ENCODE measurements at places on chromosomes 13 and 19.

DNA sequence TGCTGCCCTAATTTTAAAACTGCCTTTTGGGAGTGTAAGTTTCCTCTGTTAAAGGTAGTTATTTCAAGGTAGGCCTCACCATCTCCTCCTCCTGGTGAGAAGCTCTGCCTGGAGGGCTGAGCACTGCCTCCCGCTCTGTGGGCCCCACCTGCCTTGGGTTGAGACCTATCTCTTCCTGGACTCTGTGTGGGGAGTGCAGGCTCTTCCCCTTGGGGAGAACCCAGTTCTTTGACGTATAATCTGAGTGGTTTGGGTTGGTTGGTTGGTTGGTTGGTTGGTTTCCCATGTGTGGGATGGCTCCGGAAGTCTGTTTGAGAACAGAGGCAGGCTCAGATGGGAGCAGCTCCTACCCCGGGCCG lies 39.1 kb downstream of the ACTN4 start:
- no peak for DNase-seq

DNA sequence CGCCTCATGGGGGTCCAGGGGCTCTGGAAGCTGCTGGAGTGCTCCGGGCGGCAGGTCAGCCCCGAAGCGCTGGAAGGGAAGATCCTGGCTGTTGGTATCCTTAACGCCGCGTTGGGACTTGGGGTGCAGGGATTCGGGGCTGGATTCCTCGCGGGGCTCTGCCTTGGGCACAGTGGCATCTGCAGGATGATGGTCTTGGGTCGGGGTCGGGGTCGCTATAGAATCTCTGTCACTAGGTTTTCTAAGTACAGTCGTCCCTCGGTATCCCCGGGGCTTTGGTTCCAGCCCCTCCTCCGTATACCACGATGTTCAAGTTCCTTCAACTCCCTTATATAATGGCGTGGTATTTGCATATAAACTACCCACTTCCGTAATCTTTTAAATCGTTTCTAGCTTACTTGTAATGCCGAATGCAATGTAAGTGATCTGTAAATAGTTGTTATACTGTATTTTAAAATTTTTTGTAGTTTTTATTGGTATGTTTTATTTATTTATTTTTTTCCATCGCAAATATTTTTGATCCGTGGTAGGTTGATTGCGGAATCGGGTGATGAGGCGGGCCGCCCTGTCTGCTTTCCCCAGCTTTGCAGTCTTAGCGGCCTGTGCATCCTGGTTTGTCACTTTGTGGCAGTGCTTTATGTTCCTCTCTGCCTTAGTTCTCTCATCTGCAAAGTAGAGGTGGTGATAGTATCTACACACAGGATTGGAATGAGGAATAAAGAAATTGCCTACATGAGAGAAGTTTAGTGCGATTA lies 606 bp downstream of the ERCC5 start:
- no peak for DNase-seq

GRCh38 chr19:42473686-42474085 lies 30.9 kb upstream of the CXCL17 start:
- no peak for DNase-seq

- no peak for DNase-seq
Measured at GRCh38 chr13:81602241-81602640, 1261.3 kb upstream of the SPRY2 start.

DNA sequence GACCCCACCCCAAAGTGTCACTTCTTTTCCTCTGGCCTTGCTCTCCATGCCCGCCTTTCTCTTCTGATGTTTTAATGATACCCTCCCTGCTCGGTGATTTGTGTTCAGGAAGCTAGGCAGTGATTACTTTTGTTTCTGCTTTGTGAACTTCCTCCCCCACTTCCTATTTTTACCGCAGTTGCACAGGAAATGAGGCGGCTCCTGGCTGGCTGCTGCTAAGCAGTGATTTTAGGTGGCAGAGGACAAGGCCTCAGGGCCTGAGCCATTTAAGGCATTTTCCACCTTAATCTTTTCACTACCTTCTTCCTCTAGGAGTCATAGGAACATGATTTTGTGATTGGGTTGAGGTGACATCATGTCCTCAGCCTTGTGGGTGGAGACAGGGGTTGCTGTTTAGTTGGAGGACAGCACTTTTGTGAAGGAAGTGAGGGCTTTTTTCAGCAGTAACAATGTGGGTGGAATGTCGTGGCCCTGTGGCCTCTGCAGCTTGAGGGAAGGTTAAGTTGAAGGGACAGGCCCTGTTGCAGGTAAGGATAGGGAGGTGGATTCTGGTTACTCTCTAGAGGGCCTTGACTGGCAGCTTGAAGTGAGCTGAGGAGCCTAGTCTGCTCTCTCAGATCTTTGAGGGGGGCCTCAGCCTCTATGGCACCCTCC lies 15.7 kb downstream of the GARRE1 start:
- peak; percentile 17 for DNase-seq

DNA sequence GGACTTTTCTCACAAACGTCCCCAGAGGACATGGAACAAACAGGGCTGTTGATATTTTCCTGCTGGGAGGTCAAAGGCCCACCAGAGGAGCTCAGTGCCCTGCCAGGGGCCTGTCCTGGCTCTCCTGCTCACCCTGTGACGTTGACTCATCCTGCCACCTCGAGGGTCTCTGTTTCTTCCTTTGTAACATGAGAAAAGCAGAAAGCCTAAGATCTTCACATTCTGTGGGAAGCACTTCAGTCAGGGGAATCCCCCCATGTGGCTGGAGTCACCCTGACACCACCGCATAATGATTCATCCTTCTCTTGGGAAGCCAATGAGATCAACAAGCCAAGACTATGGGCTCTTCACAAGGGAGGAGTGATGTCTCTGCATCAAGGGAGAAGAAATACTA lies 147.9 kb downstream of the KATNAL1 start:
- DNase-seq: no peak

GRCh38 chr13:71659404-71659803 lies 207.6 kb downstream of the DACH1 start:
- DNase-seq: no peak

- DNase-seq: no peak
Measured at GRCh38 chr19:51807111-51807701, 12.2 kb downstream of the FPR3 start.

- no peak for DNase-seq
Measured at GRCh38 chr13:51764184-51765141, 39.5 kb downstream of the DHRS12 start.

All from hypothalamus (tissue), 51 donors.